Activated naive CD4-positive, alpha-beta T cell treated with Interleukin-2 at 50 U/mL for 16 hours (primary cell): ENCODE measurements at places on chromosomes 2 and 18.
A peak's percentile ranks its signal among the peaks of the same experiment; 100 is the strongest.

DNA sequence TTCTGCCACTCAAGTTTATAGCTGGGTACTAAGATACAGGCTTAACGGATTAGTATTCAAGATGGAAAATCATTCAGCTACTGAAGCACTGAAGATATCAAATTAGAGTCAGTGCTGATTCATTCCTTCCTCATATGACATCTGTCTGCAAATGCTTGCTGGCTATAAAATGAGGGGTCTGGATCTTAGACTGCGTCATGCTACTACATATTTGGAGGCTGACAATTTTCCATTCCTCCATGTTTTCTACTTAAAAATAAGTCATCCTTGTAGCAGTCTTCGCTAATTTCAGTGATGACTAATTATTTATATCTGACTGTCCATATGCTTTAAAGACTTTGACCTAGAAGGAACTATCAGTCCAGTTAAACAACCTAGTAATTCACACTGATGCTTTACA, 233.4 kb downstream of the RIT2 start:
- DNase-seq = no peak

DNA sequence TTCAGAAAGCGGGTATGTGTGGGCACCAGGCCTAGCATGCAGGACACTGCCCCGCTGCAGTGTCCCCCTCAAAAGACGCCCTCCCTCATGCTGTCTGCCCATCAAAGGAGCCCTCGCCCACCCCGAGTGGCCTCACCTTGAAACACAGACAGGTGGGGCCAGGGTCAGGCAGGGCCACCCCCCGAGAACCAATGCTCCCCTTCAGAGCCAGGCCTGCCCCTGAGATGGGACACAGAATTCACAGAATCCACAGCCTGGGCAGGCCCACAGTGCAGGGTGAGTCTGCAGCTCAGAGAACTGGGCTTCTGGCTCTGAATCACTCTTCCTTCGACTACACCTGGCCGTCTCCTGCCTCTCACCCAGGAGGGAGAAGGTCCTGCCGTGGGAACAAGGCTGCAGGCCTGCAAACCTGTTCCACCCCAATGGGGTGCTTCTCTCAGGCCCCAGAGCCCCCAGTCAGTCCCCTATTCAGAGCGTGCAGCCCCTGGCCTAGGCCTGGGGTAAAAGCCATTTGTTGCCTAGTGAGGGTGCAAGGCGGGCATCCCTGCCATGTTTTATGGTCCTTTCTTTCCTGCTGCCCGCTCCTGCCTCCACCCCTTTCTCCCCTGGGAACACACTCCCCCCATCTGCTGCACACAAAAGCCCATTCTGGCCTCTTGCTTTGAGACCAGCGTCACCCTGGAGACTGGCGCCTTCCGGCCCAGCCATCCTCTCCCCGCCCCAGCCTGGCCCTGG, 11.3 kb upstream of the ARHGEF4 start:
- DNase-seq = no peak

GRCh38 chr18:77906103-77906892, 656.6 kb downstream of the GALR1 start:
- no peak for DNase-seq

- DNase-seq = no peak
Observed at GRCh38 chr2:202267495-202267894, 1.9 kb downstream of the NOP58 start.

DNA sequence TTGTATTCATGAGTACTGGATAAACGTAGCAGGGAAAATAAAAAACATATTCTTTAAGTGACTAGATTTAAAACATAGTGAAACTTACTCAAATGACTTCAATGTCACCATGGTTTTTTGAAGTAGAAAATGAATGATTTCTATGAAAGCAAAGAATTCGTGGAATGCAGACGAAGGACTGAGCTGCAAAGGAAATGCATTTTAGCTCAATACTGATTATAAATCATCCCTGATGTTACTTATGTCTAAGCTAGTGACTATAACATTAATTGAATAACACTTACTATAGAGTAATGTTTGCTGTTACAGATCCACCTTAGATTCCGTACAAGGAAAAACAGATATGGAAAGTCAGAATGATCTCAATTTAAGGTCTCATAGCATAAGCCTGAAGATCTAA, 1257.7 kb upstream of the CDH2 start:
- DNase-seq = no peak

DNA sequence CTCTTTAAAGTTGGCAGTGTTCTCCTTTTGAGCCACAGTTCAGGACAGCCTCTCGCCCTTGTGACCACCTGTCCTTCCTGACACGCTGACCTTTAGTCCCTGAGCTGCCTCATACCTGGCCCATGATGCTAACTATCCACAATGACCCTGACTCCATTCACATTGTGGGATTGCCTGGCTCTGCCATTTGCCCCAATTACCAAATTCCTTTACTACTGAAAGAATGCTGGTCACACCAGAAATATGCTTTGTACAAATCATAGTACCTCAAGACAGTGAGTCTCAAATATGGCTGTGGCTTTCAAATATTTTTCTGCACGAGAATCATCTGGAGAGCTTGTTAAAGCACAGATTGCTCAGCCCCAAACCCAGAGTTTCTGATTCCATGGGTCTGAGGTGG, 54.2 kb downstream of the LTBP1 start:
- DNase-seq = no peak

DNA sequence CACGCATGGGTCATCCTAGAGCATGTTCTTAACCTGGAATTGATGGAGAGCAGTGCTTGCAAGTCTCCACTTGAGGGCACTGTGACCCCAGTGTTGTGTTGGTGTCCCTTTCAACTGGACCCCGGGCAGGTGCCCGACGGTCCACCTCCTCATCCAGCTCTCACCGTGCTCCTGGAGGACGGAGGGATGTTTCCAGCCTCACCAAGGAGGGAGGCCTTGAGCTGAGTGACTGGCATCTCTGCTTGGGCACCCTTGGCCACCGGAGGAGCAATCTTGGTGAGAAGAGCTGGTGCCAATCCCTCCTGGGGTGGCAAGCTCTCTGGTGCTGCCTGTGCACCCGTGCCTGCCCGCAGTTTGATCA, 45.4 kb upstream of the ASB18 start:
- no peak for DNase-seq

GRCh38 chr2:199704358-199705238, 146.4 kb downstream of the FTCDNL1 start:
- no peak for DNase-seq

GRCh38 chr2:211390536-211391188, 834.3 kb downstream of the CPS1 start:
- no peak for DNase-seq

DNA sequence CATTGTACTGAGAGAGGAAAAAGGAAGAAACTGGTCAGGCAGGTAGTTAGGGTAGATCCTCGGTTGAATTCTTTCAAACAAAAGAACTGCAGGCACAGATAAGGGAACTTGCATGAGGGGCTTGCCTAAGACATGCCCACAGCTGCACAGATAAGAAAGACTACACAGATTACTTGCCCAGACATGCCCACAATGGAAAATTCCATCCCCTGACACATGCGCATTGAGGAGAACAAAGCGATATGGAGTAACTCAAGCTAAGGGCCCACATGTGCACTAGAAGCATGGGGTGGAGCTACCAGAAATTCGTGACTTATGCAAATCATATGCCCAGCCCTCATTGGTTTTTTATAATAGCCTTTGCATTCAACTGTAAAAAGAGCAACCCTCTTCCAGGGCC, 181.3 kb upstream of the ZNF521 start:
- DNase-seq = no peak

DNA sequence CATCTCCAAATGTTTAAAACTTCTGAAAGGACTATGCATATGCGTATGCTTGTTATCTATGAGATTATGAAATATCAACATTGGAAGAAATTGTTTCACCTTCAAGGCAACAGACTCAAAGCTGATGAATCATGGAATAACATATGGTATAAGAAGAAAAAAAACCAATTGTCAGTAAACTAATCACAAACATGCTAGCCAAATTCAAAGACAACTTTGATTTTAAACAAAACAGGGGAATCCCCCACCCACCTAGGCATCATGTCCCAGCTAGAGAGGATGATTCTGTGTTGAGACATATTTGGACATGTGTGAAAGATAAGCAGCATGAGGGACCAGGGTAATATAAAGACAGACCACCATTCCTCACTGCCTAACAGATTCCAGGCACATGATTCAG, 147.7 kb downstream of the WDPCP start:
- DNase-seq = no peak

DNA sequence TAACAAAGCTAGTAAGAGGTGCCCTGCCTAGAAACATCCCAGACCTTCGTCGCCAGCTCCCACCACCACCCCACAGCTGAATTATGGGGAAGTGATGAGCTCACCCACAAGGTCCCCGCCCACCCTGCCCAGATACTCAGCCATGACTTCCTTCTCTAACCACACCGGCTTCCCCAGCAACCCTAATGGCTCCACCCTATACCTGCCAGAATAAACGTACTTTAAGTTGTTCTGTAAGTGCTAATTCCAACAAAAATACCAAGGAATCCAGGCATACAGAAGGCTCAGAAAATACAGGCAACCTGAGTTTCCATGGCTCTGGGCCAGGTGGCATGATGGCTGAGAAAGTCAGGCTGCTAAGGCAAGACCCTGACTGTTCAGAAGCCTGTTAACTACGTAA, 39.1 kb downstream of the TMEM163 start:
- peak; percentile 32 for DNase-seq

DNA sequence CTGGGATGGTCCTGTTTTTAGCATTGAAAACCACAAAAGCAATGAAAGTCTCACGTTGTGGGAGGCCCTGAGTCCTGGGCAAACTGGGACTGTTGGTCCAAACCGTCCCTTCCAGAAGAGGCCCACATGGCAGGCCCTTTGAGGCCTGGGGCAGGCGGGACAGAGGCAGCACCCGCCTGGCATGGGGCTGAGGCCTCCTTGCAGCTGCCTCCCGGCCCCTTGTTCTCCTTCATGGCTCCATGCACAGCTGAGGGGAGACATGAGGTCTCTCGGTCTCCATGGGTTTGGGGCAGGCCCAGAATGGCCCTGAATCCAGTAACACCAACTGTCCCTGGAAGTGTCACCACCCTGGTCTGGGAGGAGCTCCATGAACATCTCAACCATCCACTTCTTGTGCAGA, 61.9 kb downstream of the RRM2 start:
- no peak for DNase-seq

DNA sequence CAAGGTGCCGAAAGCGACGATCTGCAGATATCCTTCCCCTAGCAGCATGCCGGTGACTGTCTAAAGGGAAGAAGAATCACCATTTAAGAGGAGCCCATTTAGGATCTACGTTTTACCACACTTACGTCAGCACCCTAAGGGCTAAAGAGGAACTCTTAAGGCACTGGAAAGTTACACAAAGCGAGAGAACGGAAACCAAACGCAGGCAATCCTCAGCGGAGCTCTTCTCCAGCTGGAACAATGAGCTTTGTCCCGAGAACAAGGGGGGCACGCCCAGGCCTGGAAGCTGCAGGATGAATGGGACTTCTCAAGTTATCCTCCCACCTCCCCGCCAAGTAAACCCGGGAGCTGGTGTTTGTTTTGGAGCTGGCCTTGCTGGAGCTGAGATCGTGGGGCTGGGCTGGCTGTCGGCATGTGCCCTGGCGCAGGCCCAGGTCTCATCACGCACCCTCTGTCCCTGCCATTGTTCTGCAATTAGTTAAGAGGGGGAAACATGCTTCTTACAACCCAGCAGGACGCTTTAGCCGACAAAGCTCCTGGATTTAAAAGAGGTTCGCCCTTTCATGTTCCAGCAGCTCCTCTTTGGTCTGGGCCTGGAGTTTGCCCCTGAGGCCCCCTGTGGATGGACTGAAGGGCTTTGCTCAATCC, 36.4 kb downstream of the PXDN start:
- DNase-seq = no peak

GRCh38 chr2:68290901-68291300, 28.8 kb downstream of the CNRIP1 start:
- no peak for DNase-seq

DNA sequence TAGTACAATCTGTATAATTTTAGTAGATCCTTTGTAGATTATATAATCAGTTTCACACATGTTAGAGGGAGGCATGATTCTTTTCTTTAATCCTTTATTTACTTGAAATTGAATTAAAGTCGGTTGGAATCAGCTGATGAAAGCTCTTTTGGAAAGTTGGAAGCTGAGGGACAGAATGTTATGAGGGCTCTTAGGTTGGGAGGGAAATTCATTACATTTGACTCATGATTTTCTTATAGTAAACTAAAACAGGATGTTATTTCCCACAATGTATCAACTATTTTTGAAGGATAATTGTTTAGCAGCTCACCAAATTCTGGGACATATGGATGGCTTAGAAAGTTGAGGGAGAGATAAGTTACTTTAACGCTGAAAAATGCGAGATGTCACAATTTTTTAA, 52.7 kb upstream of the TMEFF2 start:
- no peak for DNase-seq

DNA sequence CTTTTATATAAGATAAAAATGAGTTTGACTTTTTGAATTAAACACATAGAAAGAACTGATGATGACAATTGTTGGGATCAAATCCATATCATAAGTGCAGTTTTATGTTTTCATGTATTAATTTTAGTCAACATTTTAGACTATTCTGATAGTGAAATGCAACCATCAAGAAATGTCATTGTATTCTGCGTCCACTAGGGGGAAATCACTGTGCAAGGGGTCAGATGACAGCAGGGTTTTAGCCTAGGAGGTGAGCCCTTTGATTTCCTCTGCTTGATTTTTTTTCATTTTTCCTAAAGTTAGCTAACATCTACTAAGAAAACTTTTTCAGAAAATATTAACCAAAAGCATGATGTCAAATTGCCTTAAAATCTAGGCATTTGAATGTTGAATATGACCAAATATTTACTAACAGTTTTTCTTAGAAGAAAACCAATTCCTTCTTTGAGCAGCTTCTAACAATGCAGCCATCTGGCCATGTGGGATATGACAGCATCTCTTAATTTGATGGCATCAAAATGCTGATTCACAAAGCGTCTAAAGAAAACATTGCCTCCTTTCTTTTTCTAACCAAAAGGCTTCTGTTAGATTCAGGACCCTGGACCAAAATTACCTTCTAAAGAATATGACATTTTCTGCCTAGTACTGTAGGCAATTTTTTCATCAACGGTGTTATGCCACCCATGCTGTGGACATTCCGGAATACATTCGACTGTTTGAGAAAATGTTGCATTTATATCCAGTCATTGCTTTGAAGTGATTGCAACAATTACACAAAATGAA, 141.5 kb downstream of the SPHKAP start:
- DNase-seq = no peak

GRCh38 chr2:9952286-9952737, 819 bp downstream of the GRHL1 start:
- DNase-seq = no peak

DNA sequence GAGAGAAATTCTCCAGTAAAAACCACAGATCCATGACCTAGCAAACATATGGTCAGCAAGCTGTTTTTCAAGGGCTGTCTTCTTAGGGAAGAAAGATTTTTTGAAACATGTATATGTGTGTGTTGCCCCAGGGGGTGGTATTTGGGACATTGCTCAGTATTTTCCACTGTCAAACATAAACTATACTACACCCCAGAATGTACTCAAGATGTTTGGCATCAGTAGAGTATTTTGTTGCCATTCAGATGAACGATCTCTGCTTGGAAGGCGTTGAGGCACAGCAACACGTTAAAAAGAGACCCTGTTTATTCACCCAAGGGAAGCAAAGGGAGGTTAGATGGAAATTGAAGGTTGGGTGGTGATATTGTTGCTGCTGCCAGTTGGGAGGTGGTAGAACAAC, 30.0 kb downstream of the EEF1B2 start:
- DNase-seq = no peak

- no peak for DNase-seq
Observed at GRCh38 chr18:48472610-48473009, 63.4 kb upstream of the ZBTB7C start.
